Endothelial cell of umbilical vein (primary cell): ENCODE measurements at places on chromosomes 2 and 18. TPM values are rescaled to one million over a fixed set of nuclear protein-coding genes. Genes with fewer than 3 reads are reported as not detected.

The LTBP1 gene
- 40.9 and 57.4 TPM in 2 replicates for polyA plus RNA-seq

The LIPG gene
- 63.2 and 86.3 TPM in 2 replicates for polyA plus RNA-seq

The PKDCC gene
- 3.0 and 4.1 TPM in 2 replicates for polyA plus RNA-seq

The CFAP65 gene
- 0.03 TPM in 1 of 2 replicates, not detected in the other for polyA plus RNA-seq

The MARCO gene
- not detected in 2 replicates for polyA plus RNA-seq

DNA sequence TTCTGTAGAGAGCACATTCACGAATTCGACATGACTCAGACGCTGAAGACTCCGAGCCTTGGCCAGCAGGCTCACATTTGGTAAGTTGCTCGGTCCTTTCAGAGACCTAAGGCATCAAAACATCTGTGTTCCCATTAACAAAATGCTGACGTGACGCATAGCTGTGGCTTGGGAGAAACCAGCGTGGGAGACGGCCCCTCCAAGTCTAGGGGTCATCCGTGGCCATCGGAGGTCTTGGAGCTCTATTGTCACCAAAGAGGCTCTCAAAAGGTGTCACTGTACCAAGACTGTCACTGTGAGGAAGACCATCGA lies 14.9 kb downstream of the FBLN7 start:
- H3K27me3 ChIP-seq: no peaks in the 10 kb centered on the region
- H3K27ac ChIP-seq: no peak overlapping the region
- no peak for DNase-seq
- peaks cover 19% of the 10 kb centered on the region for H3K4me1 ChIP-seq

DNA sequence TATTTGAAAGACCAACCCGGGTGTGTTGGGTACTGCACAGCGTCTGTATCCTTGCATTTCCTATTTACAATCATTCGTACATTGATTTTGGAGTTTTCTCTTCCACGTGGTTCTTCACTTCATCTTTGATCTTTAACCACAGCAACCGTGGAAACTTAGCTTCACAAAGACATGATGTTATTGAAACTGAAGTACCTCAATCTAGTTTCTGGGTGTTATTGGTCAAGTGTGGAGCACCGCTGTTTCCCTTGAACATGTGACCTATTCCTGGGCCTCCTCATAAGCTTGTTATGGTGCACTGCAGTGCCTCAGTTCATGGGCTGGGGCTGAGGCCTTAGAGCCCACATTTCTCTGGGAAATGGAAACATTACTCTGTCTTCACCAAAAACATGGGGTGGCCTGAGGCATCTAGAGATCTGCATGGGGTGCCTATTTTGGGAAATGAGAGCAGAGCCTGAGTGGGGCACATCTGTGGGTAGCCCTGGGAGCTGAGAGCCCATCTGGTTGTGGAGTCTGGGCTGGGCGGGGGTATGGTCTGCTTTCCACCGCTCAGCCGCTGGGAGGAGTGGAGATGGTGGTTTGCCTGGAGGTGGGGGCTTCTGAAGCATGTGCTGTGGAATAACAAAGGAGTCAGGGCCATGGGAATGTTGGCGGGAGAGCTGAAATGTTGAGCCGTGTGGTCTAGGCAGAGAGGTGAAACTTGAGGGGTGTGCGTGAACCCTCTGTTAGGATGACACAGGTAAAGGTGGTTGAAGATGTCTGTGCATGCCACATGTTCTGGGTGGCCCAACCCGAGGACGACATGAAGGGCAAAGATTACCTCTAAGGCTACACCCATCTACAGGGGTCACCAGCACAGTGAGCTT lies 37.4 kb downstream of the ZNF236 start:
- no peaks in the 10 kb centered on the region for H3K27me3 ChIP-seq
- no peak overlapping the region for H3K27ac ChIP-seq
- DNase-seq: no peak
- H3K36me3 ChIP-seq: peaks cover 10% of the 10 kb centered on the region

- no peaks in the 10 kb centered on the region for H3K27me3 ChIP-seq
- H3K36me3 ChIP-seq: no peaks in the 10 kb centered on the region
- no peak for DNase-seq
- H3K4me3 ChIP-seq: no peak overlapping the region
- H3K27ac ChIP-seq: no peak overlapping the region
These were observed 59.7 kb upstream of the CYP26B1 start for GRCh38 chr2:72207334-72207733.

GRCh38 chr18:21053127-21053526 lies 58.5 kb downstream of the ROCK1 start:
- no peak overlapping the region for H3K4me3 ChIP-seq
- no peaks in the 10 kb centered on the region for H3K36me3 ChIP-seq
- H3K4me1 ChIP-seq: peaks cover 9% of the 10 kb centered on the region
- no peak for DNase-seq

DNA sequence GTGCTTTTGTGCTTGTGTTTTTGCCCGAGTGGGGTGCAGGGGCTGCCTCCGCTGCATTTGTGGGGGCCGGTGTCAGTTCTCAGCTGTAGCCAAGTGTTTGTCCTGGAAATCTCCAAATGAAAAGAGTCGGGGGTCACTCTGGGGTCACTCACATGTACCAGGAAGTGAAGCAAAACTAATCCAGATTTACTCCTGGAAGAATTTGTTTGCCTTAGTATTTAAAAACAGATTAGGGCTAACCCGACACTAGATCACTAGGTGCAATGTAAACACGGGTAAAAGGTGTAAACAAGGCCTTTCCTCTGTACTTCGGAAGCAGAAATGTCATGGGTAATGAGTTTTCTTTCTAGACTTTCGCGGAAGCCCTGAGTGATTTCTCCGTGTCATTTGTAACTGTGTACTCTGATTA lies 50.3 kb downstream of the GBX2 start:
- H3K27me3 ChIP-seq: no peaks in the 10 kb centered on the region
- DNase-seq: peak; percentile 21
- no peaks in the 10 kb centered on the region for H3K4me1 ChIP-seq
- H3K27ac ChIP-seq: no peak overlapping the region
- no peak overlapping the region for H3K4me3 ChIP-seq

DNA sequence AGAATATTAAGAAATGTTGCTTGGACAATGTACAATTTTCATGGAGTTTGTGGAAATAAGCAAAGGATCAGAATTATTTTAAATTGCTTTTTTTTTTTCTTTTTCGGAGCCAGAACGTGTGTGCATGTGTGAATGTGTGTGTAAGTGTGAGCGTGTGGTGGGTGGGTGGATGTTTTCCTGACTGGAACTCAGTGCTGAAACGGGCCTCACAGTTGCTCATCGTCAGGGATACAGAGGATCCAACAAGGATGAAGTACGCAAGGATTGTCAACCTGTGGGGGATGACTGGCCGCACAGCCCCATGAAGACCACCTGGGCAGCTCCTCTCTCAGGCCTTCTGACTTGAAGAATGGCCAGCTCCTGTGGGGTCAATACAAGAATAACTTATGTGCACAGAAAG lies 17.5 kb downstream of the IL1B start:
- no peak overlapping the region for H3K4me3 ChIP-seq
- peaks cover 10% of the 10 kb centered on the region for H3K4me1 ChIP-seq

GRCh38 chr2:58688813-58689212 lies 447.7 kb upstream of the FANCL start:
- no peaks in the 10 kb centered on the region for H3K36me3 ChIP-seq
- H3K4me1 ChIP-seq: no peaks in the 10 kb centered on the region
- DNase-seq: no peak
- H3K27ac ChIP-seq: no peak overlapping the region
- H3K4me3 ChIP-seq: no peak overlapping the region
- no peaks in the 10 kb centered on the region for H3K27me3 ChIP-seq

DNA sequence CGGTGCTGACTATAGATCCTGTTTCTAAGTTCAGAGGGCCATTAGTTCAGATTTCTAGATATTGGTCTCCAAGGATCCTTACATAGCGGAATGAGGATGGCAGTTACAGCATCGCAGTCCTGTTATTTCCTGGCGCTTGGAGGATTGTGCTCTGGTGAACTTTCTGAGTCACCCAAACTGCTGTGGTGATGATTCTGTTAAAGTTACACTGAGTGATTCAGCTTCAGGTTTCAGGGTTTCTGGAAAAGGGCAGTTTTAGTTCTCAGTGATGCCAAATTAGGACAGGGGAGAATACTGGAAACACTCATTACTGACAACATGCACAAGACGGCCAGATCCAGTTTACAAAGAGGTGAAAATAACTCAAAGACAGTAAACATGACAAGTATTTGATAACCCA lies 52.1 kb upstream of the ANKRD62 start:
- H3K27ac ChIP-seq: no peak overlapping the region
- no peaks in the 10 kb centered on the region for H3K36me3 ChIP-seq
- no peak for DNase-seq
- H3K27me3 ChIP-seq: peaks cover 5% of the 10 kb centered on the region
- H3K4me3 ChIP-seq: no peak overlapping the region

GRCh38 chr2:96860065-96861029 lies 2.5 kb upstream of the ANKRD39 start:
- H3K4me1 ChIP-seq: peaks cover 13% of the 10 kb centered on the region
- H3K27ac ChIP-seq: no peak overlapping the region
- H3K36me3 ChIP-seq: peaks cover 39% of the 10 kb centered on the region
- no peak for DNase-seq
- H3K4me3 ChIP-seq: no peak overlapping the region

GRCh38 chr2:205868773-205869333 lies 186.6 kb downstream of the NRP2 start:
- no peaks in the 10 kb centered on the region for H3K4me1 ChIP-seq
- H3K27ac ChIP-seq: no peak overlapping the region
- H3K4me3 ChIP-seq: no peak overlapping the region
- DNase-seq: no peak
- H3K27me3 ChIP-seq: peaks cover 10% of the 10 kb centered on the region

- no peaks in the 10 kb centered on the region for H3K36me3 ChIP-seq
- H3K27me3 ChIP-seq: no peaks in the 10 kb centered on the region
- H3K4me1 ChIP-seq: no peaks in the 10 kb centered on the region
- DNase-seq: no peak
- no peak overlapping the region for H3K4me3 ChIP-seq
- no peak overlapping the region for H3K27ac ChIP-seq
These were observed 17.0 kb downstream of the GPR35 start for GRCh38 chr2:240642061-240642805.

DNA sequence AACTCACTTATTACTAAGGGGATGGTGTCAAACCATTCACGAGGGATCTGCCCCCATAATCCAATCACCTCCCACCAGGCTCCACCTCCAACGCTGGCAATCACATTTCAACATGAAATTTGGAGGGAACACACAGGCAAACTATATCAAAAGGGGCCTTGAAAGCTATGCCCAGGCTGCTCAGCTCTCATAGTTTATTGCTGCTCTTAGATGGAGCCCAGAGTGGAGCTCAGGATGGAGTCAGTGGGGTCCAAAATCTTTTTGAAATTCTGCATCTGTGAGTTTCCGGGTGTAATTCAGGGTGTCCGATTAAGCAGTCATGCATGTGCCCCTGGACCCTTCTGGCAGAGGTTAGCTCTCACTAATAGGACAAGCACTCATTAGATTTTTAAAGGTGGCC lies 24.3 kb downstream of the RHOB start:
- H3K36me3 ChIP-seq: no peaks in the 10 kb centered on the region
- no peak overlapping the region for H3K4me3 ChIP-seq
- no peak overlapping the region for H3K27ac ChIP-seq

DNA sequence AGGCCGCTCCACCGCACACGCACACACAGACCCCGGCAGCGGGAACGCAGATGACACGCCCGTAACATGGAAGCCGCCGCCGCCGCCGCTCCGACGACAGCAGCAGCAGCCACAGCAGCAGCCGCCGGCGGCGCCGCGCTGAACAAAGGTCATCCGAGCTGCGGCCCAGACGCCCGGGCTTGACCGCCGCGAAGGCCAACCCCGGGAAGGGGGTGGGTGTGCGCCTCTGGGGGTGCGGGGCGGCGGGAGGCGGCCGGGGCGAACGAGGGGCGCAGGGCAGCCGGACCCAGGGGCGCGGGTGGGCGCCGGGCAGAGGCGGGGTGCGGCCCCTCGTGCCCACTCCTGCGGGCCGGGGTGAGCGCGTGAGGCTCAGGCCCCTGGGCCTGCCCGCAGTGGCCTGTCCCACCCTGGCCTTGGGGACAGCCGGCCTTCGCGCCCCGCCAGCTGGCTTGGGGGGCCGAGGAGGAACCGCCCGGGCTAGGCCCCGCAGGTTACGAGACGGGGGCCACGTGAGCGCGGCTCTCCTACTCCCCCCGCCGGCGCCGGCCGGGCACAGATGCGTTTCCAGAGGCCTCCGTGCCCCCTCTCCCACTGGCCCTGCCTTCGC lies 1.0 kb upstream of the ZNF532 start:
- H3K4me3 ChIP-seq: no peak overlapping the region
- H3K27me3 ChIP-seq: no peaks in the 10 kb centered on the region
- H3K4me1 ChIP-seq: peaks cover 38% of the 10 kb centered on the region
- H3K36me3 ChIP-seq: no peaks in the 10 kb centered on the region
- peak overlapping the region; percentile 77 for H3K27ac ChIP-seq
